ENCODE measurements at places on chromosomes 11 and 22.

- DNase-seq, result no peak
Observed at GRCh38 chr22:49345896-49346295, 481.8 kb downstream of the BRD1 start.

DNA sequence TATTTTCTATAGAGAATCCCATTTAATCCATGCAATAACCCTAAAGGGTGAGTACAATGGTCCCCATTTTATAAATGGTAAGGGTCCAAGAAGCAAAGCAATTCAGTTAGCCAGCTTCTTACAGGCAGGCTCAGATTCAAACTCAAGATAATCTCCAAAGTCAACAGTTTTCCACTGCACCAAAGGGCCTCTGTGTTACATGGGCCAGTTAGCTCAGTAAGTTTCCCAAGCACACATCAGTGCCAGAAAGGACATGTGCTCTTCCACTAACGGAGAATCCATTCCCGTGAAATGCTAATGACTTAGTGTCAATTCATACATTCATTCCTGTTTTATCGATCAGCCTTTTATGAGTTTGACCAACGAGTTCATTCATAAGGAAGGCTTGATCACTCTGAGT is 11.0 kb downstream of the SLC43A1 start:
- DNase-seq, result no peak

GRCh38 chr22:49629586-49630447 is 197.9 kb downstream of the BRD1 start:
- DNase-seq, result no peak

GRCh38 chr11:108037636-108038035 is 28.9 kb downstream of the CUL5 start:
- no peak for DNase-seq

- DNase-seq, result no peak
Observed at GRCh38 chr22:40237788-40238424, 60.2 kb downstream of the TNRC6B start.

DNA sequence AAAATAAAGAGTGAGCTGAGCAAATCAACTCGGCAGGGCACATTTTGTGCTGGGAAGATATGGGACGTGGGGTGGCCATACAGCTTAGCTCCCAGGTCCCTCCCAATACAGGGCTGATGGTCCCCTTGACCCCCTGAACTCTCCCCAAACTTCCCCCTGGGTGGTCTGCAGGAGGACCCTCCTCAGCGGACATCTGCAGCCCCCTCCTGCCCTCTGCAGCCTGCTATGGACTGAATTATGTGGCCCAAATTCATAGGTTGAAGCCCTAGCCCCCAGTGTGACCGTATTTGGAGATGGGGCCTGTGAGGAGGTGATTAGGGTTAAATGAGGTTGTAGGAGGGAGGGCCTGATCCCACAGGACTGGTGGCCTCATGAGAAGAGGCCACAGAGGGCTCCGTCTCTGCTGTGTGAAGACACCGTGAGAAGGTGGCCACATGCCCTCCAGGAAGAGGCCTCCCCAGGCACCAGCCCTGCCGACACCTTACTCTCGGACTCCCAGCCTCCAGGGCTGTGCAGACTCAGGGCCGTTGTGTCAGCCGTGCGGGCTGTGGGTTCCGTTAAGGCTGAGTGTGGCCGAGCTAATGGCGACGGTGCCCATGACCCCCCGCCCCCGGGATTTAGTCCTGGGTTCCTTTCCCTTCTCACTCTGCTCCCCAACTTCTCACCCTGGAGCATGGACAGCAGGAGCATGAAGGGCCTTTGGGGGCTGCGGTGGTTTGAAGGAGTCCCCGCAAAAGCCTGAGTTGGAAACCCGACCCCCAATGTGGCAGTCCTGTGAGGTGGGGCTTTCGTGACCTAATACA is 1042.8 kb downstream of the BRD1 start:
- DNase-seq, result no peak

GRCh38 chr22:37607935-37608476 is 628 bp upstream of the GGA1 start:
- no peak for DNase-seq

DNA sequence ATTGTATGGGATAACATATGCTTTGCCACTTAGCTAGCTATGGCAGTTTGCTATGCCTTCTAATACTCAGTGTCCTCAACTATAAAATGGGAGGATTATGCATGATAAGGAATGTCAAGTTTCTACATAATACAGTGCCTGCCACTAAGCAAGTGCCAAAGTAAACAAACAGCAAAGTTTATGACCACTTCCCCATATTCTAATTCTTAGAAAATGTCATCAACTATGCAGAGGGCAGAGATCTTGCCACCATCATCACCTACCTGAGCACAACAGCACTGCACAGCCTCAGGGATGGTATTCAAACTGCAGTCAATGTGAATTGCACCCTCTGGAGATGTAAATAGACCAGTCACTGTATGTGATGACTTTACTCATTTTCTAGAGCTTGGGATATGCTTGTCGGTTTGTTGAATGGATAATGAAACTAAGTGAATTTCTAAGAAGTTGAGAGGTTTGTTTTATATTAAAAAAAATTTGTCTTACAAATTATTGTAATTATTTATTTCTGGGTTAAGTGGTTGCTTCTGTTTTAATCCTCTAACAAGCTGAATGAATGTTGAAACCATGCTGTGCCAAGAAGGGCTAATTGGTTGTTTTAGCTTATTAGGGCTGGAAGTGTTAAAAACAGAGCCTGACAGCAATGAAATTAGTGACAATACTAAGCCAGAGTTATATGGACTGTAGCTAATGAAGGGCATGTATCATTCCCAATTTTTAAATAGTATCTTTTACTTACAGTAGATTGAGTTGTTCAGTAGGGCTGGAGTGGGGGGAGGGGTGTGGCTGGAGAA is 398.4 kb downstream of the CNTN5 start:
- DNase-seq, result no peak

GRCh38 chr22:39253435-39254070 is 8.8 kb upstream of the PDGFB start:
- DNase-seq, result peak; percentile 51

DNA sequence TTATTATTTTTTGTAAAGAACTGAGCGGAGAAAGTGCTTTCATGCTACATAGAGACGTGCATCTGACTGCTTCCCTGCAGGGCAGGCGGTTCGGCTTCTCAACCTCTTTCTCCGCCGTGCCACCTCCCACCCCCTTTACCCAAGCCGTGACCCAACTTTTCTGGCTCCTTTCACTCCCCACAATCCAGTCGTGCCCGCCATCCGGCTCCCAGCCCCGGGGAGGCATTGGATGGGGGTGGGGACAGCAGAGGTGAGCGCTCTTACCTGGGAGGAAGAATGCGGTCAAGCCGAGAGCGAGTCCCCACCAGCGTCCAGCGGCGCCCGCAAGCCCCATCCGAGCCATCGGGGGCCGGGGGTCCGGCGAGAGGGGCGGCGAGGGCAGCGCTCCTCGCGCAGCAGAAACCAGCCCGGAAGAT is 781 bp downstream of the NECTIN1 start:
- DNase-seq, result peak; percentile 28

DNA sequence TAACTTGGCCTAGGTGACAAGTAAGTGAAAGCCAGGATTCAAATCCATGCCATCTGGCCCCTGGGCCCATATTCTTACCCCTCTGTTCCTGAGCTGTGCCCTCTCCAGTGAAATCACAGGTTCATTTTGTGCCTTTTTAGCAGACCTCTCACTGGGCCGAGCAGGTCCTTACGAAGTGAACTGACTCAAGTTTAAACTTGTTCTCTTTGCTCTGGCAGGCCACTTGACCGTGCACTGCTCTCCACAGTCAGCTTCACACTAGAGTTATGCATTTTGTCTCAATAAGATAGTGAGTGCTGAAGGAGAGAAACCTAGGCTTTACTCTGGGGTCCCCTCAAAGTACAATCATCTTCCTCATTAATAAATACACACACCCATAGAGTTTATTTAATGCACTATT is 40.7 kb downstream of the ARFGAP3 start:
- no peak for DNase-seq

GRCh38 chr11:2303627-2304505 is 2.1 kb downstream of the TSPAN32 start:
- peak; percentile 19 for DNase-seq

GRCh38 chr11:118339281-118339961 is 3.1 kb downstream of the CD3D start:
- DNase-seq, result peak; percentile 34

GRCh38 chr11:127226380-127226779 is 225.8 kb upstream of the KIRREL3 start:
- no peak for DNase-seq

- no peak for DNase-seq
Observed at GRCh38 chr11:68950762-68951161, 30.0 kb downstream of the MRGPRD start.

- no peak for DNase-seq
Observed at GRCh38 chr11:78927511-78927910, 352.8 kb upstream of the NARS2 start.

- DNase-seq, result no peak
Observed at GRCh38 chr11:122091835-122092234, 24.2 kb downstream of the BLID start.

DNA sequence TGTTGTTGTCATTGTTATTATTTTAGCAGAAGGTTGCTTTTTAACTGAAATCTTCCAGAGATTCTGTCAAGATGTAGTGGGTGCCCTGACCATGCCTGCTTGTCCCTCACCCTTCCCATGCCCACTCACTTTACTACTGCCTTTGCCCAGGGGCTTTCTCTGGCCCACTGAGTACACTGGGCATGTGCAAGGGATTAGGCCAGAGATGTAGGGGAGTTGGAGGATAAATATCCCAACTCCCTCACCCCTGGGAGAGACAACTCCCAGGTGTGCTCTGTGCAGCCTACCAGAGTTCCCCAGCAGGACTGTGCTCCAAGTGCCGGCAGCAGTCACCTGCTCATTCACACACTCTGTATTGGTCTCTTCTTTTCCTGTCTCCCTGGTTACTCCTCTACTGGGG is 559.1 kb downstream of the MIAT start:
- no peak for DNase-seq

DNA sequence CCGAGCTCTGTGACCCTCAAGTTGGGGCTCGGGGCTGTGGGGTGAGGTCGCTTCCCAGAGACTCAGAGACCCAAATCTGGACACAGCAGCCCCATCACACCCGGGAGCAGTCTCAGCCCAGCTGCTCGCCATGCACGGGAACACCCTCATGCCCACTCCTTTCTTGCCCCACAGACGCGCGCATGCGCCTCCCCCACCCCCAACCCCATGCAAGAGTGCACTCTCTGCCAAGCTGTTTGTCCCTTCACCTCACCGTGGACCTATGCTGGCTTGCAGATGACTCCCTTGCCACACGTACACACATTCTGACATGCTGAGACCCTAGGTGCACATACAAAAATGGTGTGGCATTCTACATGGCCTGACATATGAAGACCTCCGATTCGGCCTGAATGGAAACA is 478 bp upstream of the CD248 start:
- DNase-seq, result peak; percentile 61

DNA sequence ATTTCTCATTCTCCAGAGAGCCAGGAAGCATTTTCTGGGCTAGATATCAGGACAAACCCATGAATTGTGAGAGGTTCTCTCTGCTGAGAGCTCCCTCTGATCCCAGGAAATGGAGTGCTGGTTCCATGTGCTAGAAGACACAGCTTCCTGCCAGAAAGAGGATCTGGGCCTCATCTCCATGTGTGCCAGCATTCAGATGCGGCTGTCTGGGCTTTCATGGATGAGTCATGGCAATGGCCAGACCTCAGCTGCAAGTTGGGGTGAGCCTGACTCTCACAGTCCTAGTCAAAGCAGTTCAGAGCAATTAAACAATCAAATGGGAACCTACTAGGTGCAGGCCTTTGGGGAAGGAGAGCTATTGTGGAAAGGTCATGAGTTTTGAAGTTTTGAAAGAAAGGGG is 82.3 kb upstream of the EED start:
- no peak for DNase-seq

- no peak for DNase-seq
Observed at GRCh38 chr11:72122607-72123006, 10.1 kb upstream of the ANAPC15 start.

DNA sequence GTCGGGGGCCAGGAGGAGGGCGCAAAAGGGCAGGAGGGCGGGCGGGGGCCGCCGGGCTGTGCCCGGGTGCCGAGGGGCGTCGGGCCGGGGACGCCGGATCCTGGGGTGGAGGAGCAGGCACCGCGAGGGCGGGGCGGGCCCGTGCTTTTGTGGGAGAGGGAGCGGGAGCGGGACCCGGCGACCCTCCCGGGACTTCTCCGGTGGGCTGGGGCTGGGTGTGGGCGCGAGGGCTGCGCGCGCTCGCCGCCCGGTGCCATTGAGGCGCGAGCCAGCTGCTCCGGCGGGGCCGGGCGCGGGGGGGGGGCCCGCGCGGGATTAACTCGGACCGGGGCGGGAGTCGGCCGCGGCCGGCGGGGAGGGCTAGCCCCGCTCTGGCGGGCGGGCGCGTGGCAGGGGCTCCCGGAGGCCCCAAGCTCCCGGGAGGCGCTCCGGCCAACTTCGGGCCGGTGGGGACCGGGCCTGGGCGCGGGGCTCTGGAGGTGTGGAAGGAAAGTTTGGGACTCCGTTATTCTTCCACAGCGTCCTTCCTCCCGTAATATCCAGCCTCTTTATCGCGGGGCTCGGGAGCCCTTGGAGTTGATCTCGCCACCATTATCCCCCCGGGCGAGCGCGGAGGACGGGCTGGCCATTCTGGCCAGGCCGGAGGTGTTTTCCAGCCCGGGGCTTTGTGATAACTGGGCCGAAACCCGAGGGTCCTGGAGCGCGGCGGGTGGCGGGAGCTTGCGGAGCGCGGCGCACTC is 936 bp downstream of the CECR2 start:
- no peak for DNase-seq

DNA sequence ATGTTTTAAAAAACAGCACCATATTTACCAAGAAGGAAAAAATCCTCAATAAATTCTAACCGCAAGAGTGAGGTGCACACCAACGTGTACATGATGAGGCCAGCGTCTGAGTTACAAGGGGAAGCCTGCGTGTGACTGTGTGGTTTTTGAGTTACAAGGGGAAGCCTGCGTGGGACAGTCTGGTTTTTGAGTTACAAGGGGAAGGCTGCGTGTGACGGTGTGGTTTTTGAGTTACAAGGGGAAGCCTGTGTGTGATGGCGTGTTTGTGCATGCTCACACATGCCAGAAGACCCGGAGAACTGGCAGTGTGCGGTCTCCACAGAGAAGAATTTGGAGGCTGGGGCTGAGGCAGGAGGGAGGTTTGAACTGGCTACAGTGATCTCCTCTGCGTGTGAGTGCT is 1376.4 kb downstream of the TBC1D22A start:
- no peak for DNase-seq
